ENCODE measurements at places on chromosomes 12 and 14.

GRCh38 chr14:51398898-51399297 is 158.9 kb downstream of the TMX1 start:
- DNase-seq: peak; percentile 99

GRCh38 chr14:22974530-22975313 is 7.6 kb downstream of the AJUBA start:
- peak; percentile 77 for DNase-seq

GRCh38 chr14:54221971-54222370 is 174.8 kb upstream of the CDKN3 start:
- DNase-seq: no peak

- no peak for DNase-seq
These were observed 45.6 kb downstream of the GPHB5 start for GRCh38 chr14:63273129-63273528.

DNA sequence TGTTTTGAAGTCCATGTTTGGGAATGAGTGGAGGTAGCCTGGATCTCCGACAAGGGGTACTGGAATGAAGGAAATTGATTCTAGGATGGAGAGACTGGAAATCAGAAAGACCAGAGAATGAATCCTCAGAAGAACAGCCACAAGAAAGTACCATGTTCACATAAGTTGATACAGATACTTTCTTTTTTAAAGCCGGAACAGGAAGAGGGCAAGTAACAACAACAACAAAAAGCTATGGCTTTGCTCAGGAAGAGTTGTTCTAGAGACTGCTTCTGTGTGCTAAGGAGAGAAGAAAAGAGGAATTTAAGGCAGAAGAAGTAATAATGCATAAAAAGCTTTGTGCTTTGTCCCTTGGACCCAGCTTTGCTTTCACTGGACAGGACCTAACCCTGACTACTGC is 6.2 kb downstream of the TC2N start:
- DNase-seq: no peak

- DNase-seq: no peak
These were observed 66.5 kb downstream of the C12orf75 start for GRCh38 chr12:105396983-105397382.

DNA sequence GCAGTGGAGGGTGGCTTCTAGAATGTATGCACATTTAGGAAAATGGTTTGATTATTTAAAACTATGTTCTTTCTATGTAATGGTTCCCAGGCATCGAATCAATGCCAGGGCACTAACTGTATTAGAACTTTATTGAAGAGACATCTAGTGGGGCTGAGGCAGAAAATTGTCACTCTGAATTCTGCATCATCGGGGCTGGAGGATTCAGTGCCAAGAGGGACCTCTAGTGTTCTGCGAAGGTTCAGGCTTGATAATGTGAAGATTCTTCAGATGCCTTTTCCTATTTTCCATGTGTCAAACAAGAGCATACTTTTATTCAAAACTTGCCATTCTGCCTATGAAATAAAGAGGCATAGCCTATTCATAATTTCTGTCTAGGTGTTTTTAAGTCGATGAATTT is 146.3 kb downstream of the CAND1 start:
- peak; percentile 48 for DNase-seq

GRCh38 chr12:22103418-22103817 is 57.4 kb downstream of the CMAS start:
- DNase-seq: no peak

GRCh38 chr12:101582937-101583336 is 11.8 kb upstream of the MYBPC1 start:
- DNase-seq: no peak

GRCh38 chr12:2615665-2616402 is 178.9 kb upstream of the FKBP4 start:
- DNase-seq: peak; percentile 27

GRCh38 chr12:57632958-57633840 is at the start of gene B4GALNT1:
TSS of gene B4GALNT1 (minus strand) at chr12:57633201. CDS start at chr12:57632132, 1,069 bp downstream.
- peak; percentile 57 for DNase-seq

Data from kidney tubule cell (primary cell).